Fibroblast of skin of left quadriceps (primary cell): ENCODE measurements at places on chromosomes 1 and 21.
A peak's percentile ranks its signal among the peaks of the same experiment; 100 is the strongest.

DNA sequence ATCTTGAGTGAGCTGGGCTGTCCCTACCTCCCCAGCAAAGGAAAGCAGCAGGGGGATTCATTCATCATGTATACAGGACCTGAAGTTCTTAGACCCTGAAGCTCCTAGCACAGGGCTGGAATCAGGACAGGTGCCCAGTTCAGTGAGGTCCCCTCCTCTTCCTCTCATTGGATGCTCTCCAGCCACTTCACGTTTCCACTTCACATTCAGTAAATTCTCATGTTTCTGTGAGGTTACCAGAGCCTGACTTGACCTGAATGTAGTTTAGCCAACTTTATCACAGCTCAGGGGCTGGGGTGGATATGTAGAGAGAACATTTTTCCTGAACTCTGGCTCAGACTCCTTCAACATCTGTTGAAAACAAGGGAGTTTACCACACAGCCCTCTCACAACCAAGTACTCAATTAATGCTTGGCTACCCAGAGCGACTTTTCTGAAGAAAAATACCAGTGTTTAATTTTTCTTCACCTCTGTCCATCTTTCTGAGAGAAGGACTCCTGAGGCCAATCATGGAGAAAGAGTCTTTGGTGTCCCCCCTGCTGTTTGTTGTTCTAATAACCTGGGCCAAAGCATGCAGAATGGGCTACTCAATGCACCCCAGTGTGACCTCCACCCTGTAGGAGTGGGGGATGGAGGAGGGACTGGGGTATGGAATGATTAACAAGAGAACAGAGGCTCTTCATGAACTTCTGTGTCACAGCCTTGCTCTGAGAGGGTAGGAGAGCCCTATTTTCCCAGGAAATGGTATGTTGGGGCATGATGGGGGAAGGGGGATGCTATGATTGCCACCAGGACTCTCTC, 108.3 kb upstream of the FGGY start:
- no peak for DNase-seq

DNA sequence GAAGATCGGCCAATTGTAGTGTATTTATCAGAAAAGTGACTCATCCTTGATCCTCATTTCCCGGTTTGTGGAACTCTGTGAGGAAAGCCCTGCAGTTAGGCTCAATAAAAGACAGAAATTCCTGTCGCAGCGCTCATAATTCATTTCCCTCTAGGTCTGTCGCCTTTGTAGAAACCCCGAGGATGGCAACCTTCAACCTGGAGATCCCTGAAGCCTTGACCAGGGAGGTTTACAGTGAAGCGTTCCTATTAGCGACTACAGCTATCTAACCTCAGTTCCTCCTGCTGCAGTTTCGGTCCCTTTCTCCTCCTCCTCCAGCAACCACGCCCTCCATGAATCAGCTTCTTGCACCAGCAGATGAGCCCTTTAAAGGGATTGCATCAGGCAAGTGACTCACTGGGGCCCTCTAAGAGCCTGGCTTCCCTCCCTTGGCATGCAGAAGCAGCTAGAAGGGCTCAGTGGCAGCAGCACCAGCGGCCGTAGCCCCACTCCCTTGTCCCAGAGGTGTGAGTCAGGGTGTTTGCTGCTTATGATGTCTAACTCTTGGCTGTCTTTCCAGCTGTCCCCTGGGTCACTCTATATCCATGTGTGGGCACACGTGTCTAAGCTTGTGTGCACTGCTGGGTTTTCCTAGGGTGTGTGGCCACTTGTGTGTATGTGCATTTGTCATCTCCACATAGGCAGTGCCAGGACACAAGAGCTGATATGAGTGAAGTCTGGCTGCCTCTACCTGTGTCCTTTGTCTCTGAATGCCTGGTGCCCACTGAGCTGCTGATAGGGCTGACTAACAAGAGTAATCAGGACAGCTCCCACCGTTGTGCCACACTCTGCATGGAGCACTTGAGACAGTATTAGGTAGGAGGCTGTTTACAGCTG, 779 bp upstream of the STK40 start:
- DNase-seq = peak; percentile 99

GRCh38 chr1:23882746-23883145, 14.7 kb upstream of the FUCA1 start:
- no peak for DNase-seq

DNA sequence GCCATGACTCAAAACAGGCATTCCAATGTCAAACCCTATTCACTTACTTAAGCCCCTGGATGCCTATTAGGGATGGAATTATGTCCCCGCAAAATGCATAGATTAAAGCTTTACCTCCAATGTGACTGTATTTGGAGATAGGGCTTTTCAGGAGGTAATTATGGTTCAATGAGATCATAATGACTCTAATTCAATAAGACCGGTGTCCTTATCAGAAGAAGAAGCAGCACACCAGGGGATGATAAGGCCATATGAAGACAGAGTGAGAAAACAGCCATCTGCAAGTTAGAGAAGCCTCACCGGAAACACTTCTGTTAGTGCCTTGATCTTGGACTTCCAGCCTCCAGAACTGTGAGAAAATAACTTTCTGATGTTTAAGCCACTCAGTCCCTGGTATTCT, 1131.8 kb upstream of the TMPRSS15 start:
- DNase-seq = no peak

GRCh38 chr1:234875953-234876855, 252.4 kb downstream of the TOMM20 start:
- no peak for DNase-seq

DNA sequence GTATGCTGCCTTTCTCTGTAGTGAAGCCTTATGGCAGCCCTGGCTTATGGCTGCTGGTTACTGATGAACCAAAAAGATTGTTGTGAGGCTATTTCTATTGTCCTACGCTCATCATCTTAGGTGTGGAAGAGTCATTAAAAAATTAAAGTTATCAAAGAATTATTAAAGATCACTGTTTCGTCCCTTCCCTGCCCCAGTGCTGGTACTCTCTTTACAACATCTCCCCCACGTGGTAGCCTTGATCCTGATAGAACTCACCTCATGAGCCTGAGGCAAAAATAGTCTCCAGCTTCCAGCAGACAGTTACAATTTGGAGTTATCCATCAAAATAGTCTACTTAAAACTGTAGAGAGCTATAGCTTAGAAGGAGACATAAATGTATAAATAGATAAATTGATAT, 201.5 kb downstream of the S1PR1 start:
- no peak for DNase-seq

DNA sequence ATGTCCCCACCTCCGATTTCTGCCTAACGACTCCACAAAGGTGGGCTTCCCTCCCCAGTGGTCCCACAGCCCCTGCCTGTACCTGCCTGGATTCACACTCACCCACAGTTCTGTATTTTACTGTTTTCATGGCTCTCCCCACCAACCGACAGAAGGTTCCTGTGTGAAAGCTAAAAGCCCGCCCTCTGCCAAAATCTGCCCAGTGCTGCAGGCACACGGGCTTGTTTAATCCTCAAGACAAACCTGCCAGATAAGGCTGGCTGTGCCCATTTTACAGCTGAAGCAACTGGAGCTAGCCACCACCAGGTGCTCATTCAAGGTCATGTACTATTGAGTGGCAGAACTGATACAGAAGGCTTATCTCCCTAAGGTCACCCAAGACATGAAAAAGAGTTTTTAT, 114.5 kb downstream of the HIVEP3 start:
- DNase-seq = no peak
